ENCODE measurements at places on chromosomes 5 and 9.

- no peak for DNase-seq
Observed at GRCh38 chr9:116482740-116483139, 204.4 kb upstream of the TRIM32 start.

DNA sequence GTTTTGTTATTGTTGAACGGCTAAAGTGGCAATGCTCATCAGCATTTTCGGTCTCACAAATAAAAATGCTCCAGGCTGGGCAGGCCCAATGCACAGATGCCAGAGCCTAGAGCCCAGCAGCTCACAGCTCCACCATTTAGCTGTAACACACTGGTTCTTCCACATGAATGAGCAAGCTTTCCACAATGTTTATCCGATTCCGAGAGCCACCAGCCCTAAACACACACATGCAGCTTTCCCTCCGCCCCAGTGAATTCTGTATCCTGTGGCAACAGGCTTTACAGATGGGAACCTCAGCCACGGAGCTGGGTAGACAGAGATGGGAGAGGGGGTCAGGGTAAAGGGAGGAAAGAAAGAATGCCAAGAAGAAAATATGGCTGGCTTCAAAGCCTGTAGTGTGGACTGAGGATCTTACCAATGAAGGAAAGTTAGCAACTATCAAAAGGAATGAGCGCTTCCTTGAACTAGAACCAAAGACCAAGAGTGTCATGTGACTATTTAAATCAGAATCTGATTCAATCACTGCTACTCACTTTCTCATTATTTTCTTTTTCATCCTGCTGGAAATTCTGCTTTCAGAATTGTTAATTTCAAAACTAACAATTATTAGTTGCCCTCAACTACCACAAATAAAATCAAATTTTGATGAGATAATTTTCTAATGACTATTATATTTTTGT is 77.1 kb downstream of the MRPS27 start:
- peak; percentile 48 for DNase-seq

- DNase-seq: no peak
Observed at GRCh38 chr9:133135146-133135745, 14.2 kb upstream of the RALGDS start.

GRCh38 chr9:121675969-121676822 is 24.8 kb downstream of the DAB2IP start:
- DNase-seq: no peak

DNA sequence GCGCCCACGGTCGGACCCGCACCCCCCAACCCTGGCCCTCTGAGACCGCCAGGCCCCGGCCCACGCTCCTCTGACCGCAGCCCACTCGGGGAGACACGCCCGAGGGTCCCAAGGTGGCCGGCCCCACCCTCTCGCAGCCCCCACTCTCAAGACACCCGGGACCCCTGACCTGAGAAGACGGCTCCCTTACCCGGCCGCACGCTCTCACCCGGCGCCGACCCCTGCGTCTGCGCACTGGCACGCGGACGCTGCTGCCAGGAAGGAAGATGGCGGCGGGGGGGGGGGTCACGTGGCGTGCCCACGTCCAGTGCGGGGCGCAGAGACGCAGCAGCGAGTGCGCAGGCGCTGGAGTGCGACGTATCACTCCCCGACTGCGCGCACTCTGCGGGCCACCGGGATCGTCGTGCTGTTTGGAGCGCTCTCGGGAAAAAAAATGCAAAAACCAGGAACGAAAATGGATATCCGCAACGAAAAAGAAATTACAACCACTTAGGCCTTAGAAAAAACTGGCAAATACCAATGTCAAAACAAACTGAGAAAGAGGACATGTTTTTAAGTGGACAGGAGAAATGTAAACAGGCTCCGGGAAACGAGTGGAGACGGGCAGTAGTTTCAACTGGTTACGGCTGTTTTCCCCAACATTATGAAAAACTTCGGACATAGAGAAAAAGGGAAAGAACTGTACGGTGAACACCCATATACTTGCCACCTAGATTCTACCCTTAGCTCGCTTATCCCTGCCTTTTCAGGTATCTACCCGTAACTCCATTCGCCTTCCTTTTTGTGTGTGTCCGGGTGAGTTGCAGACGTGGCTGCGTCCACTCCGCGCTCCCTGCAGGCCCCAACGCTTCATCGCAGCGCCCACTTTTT is at the start of gene MRPL36:
Gene MRPL36 (minus strand): TSS at position 236 of the 870 bp plus-strand sequence. CDS start 902 bp downstream, outside the sequence.
- DNase-seq: peak; percentile 87

GRCh38 chr9:77133011-77133410 is 44.3 kb upstream of the VPS13A start:
- no peak for DNase-seq

GRCh38 chr9:106922026-106922425 is 59.1 kb downstream of the ZNF462 start:
- no peak for DNase-seq

- DNase-seq: no peak
Observed at GRCh38 chr5:65902104-65902503, 24.3 kb upstream of the ERBIN start.

DNA sequence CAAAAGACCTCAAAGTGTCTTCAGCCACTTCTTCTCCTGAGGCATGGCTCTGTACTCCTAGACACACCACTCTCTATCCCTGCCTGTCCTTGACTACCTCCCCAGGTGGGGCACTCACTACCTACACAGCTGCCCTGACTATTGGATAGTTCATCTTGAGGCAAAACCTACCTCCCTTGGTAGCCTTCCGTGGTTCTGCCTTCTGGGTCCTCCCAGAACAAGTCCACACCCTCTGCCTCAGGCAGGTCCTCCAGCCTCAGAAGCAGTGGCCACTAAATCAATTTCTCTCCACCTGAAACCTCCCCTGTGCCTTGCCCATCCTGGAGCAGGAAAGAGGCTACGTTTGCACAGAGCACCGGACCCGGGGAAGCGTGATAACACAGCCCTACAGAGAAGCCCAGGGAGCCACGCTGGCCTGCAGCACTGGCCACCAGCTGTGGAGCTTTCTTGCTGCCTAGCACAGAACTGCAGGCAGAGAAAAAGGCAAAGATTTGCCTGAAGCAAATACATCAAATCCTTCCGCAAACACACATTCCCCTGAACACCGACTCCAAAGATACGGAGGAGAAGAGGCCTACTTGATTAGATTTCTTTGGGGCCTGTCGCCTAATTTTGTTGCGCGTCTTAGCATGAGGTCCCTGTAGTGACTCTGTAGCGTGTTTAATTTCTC is 141.8 kb downstream of the C9orf50 start:
- no peak for DNase-seq

GRCh38 chr9:37801287-37801850 is 772 bp downstream of the DCAF10 start:
- DNase-seq: peak; percentile 8

GRCh38 chr9:127140181-127140580 is 17.7 kb upstream of the ANGPTL2 start:
- no peak for DNase-seq

- peak; percentile 87 for DNase-seq
Observed at GRCh38 chr9:134455934-134456755, 129.9 kb downstream of the RXRA start.

DNA sequence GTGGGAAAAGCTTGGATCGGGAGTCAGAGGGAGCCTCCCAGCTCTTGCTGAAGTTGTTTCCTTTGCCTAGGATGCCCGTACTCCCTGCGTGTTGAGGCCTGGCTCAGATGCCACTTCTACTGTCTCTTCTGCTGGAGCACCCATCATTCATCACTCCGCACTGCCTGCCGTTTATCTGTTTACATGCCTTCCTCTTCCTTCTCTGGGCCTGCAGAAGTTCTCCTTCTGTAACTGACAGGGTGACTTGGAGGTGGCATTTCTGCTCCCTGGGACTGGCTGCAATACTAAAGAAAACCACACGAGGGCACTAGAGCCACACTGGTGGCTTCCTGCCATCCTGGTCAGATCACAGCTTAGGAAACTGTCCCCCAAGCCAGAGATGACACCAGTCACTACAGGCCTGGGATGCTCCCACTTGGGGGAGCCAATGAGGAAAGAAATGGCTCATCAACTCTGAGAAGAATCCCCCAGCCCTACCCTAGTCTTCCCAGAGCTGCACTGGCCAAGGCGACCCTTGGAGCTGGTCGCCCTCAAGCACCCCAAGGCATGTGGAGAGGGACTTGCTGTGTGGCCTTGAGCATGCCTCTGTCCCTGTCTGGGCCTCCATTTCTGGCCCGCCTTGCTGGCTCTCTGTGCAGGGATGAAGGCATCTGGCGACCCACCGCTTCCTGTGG is 9.7 kb upstream of the SLC25A51 start:
- DNase-seq: peak; percentile 87

GRCh38 chr5:17343675-17344074 is 126.2 kb downstream of the BASP1 start:
- no peak for DNase-seq

DNA sequence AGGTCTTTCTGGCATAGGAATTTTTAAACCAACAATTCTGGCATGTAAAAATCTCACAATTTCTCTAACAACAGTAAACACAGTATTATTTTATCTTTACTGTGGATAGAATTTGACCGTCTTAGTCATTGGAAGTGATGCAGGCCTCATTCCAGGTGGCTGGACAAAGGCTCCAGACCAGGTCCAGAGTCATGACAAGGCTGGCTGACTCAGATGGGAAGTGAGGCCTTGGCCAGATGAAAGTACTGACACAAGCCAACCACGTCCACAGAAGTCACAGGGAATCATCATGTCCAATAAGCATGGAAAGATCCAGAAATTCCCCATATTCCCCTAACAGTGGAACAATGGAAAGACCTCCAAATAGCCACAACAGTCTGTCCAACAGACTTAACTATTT is 12.4 kb downstream of the SPOCK1 start:
- DNase-seq: no peak

- no peak for DNase-seq
Observed at GRCh38 chr5:173572431-173573125, 43.9 kb downstream of the BOD1 start.

GRCh38 chr5:170277867-170278281 is 19.7 kb downstream of the LCP2 start:
- DNase-seq: no peak

DNA sequence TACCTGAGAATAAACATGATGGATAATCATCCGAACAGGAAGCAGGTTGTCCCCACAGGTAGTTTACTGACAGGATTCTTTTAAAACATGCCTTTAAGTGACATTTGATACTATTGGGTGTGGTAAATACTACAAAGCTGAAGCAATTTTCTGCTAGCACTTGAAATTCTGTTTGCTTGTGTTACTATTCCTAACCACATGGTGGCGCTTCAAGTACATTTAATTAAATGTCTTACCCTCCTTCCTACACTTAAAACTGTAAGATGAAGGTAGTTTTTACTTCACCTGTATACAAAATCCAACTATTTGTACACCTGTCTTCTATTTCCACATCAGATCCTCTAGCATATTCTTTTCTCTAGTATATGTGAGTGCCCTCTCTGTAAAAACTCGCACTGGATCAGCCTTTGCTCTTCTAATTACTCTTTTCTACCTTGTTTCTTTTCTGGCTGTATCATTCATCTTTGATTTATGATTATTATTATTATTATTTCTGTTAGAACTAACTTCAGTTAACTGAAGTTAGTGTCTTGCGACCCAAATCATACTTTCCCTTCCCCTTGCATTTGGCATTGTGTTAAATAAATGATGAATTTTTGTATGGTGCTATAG is 18.4 kb downstream of the SLC25A46 start:
- DNase-seq: peak; percentile 27

DNA sequence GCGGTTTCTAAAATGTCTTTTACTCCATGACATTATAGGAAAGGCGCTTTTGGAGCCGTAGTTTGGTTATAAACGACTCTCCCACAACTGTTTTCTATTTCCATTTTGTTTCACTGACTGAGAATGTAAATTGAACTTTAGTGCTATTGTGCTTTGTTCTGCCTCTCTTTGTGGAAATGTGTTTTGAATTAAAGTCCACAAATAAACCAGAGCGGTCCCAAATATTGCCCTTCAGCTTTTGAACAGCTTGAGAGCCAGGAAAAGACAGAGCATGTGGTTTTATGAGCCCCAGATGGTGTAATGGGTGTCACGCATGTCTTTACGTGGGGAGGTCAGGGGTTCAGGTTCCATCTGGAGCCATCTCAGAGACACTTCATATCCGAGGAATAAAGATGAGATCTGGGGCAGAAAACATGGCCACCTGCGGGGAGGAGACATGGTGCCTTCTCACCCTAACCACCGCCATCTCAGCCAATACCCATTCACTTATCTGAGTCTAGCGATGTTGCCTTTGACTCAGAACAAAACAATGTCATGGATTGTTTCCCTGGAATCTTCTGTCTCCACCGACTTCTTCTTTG is 42.5 kb upstream of the ROR2 start:
- no peak for DNase-seq

DNA sequence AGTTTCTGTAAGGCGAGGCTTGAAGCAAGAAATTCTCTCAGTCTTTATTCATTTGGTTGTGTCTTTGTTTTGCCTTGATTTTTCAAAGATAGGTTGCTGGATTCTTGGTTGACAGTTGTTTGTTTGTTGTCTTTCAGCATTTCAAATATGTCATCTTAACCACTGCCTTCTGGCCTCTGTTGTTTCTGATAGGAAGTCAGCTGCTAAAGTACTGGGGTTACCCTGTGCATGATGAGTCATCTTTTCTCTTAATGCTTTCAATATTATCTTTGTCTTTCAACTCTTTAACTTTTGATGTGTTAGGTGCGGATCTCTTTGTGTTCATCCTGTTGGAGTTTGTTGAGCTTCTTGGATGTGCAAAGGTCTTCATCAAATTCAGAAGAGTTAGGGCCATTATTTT is 1571.3 kb downstream of the MAT2B start:
- no peak for DNase-seq

DNA sequence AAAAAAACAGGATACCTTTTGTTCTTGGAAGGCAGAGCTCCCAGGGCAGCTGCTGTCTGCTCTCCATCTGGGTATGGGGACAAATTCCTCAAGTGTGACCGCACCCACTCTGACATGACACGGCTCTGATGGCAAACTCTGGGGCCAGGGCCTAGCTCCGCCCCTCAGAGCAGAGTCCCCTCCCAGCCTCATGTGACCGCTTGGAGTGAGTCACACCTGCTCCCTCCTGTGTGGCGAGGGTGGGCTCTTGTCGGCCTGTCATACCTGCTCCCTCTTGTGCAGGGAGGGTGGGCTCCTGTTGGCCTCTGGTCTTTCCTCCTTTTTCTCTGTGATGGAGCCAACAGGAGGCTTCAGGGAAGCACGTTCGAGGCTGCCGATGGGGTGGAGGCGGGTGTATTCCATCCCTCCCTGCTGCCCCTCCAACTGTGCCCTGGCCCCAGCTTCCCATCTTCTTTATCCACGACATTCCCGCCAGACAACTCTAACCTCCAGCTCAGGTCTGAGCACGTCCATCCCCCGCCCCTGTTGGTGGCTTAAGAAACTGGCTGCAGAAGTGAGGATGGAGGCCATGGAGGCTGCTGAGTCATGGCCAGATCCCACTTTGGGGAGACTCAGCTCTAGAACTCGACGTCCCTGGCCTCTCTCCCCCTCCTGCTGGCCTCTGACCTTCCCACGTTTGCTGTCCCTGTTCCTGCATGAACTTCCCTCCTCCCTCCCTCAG is 65.3 kb downstream of the OLFM1 start:
- no peak for DNase-seq

GRCh38 chr5:98767581-98767980 is 5.9 kb upstream of the RGMB start:
- no peak for DNase-seq

GRCh38 chr5:143145243-143146160 is 258.0 kb downstream of the NR3C1 start:
- no peak for DNase-seq

Data from left kidney (tissue), 8 donors.